ENCODE measurements at places on chromosomes 13 and 19.

DNA sequence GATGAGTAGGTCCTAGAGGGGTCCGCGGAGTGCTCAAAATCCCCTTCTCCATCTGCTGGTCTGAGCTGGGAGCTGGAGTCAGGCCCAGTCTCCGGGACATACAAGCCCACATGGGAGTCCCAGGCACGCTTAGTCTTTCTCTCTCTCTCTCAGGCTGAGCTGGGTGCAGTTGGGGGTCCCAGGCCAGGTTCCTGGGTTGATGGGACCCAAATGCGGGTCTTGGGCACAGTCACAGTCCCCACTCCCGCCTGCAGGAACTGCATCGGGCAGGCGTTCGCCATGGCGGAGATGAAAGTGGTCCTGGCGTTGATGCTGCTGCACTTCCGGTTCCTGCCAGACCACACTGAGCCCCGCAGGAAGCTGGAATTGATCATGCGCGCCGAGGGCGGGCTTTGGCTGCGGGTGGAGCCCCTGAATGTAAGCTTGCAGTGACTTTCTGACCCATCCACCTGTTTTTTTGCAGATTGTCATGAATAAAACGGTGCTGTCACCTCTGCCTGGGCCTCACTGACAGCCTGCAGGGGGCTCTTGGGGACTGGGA, 23.8 kb downstream of the CYP4F12 start:
- no peak for DNase-seq

DNA sequence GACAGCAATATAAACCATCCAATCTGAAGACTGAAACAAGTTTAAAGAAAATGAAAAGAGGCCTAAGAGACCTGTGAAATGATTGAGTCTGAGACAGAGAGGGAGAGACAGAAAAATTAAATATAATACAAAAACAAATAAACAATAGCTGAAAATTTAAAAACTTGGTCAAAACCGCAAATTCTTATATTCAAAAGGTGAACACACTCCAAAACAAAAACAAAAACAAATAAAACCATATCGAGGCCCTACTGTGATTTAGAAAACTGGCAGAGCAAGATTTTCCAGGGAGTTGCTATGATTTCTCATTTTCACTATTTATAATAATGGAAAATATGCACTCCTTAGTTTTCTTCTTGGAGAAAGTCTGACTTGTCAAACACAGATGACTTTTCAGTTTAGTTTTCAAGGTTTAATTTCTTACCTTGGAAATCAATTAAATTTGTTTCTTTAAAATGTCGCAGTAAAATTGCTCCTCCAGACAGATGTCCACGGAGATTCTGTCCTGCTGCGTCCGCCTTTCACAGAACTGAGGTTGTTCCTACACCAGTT, 1420.3 kb downstream of the UQCRFS1 start:
- DNase-seq = no peak

DNA sequence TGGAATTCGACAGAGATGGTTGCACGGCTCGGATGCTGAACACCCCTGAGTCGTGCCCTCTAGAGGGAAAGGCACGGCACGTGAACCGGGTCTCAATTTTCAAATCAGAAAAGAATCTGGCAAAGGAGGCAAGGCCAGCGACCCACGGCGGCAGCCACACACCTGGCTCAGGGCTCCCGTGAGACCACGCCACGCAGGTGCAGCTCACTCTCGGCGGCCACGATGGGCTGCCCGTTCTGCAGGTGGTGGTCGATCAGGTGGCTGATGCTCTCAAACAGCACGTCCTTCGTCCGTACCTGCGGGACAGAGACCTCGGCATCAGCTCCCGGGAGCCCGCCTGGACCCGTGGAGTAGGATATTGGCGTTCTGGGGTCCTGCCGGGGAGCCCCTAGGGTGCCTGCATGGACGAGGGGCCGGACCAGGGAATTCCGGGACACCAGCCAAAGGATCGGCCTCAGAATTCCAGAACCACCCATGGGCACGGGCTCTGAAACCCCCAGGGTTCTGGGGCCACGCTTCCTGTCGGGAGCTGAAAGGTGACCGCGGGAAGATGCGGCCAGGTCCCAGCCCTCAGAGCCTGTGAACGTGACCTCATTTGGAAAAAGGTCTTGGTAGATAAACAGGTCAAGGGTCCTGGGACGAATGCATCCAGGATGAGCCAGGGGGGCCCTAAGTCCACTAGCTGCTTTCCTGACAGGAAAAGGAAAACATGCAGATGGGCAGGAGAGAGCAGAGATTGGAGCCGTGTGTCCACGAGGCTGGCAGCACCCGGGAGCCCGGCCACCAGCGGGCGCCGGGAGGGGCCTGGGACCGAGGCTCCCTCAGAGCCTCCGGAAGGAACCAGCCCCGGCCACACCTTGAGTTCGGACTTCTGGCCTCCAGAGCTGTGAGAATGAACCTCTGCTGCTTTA, 10.1 kb upstream of the C2CD4C start:
- DNase-seq = no peak

DNA sequence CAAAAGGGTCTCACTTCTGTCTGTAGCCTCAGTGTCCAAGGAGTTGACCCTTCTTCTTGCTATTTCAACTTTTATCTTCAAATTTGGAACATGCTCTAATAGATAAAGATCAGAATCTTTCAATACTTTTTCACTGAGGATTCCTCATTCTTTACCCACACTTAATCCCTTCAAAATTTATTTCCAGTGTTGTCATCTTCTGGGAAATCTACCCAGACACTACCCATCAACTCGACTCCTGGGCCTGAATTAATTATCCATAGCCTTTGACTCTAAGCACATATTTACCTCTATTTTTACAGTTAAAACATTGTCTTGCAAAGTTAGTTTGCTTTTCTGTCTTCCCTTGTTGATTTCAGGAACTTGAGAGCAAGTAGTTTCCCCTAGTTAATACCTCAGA, 1022.5 kb downstream of the PCDH9 start:
- no peak for DNase-seq

DNA sequence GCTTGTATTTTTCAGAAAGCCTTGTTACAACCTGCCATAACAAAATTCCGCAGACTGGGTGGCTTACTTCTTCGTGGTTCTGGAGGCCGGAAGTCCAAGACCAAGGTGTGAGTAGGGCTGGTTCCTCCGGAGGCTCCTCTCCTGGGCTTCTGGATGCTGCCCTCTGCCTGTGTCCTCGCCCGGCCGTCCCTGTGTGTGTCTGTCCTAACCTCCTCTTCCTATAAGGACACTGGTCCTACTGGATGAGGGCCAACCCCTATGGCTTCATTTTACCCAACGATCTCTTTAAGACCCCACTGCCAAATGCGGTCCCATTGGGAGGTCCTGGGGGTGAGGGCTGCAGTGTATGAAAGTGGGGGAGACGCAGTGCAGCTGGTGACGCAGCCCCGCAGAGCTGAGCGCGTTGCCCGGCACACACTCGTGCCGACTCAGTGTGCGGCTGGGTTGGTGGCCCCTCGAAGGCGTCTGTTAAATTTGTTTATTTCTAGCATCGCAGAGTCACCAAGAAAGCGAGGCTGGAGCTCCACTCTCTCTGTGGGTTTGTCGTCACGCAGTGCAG, 116.7 kb downstream of the SOX1 start:
- DNase-seq = no peak

DNA sequence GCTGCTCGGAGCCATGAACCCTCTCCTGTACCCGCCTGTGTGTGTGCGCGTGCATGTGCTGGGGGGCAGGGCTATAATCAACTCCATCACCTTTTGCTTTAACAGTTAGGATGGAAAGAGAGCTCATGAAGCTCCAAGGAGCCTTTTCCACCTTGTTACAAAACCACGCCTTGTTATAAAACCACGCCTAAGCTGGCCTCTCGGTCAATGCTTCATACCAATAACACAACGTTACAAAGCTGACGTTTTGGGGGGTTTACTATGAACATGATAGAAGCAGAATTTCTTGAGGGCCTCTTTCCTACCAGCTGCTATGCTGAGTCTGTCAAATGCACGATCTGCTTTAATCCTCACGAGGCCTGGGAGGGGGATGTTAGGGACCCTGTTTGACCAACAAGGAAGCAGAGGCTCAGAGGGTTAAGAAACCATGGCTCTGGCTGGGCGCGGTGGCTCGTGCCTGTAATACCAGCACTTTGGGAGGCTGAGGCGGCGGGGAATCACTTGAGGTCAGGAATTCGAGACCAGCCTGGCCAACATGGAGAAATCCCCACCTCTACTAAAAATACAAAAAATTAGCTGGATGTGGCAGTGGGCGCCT, 11.9 kb downstream of the CAPS start:
- no peak for DNase-seq

GRCh38 chr13:34474187-34474868, 467.7 kb upstream of the NBEA start:
- DNase-seq = no peak

- no peak for DNase-seq
These were observed 17.7 kb downstream of the GPC6 start for GRCh38 chr13:93244141-93244917.

DNA sequence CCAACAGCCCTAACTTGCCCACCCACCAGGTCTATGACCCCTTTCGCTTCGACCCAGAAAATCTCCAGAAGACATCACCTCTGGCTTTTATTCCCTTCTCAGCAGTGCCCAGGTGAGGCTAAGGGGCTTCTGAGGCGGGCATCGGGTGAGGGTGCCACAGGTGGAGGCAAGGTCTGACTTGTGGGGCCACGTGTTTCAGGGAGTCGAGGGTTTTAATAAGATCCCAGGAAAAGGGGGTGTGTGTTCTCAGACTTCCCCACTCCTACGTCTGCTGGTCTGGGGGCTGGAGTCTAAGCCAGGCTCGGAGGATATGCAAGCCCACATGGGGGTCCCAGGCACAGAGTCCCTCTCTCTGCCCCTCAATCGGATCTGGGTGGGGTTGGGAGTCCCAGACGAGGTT, 30.9 kb upstream of the CYP4F8 start:
- no peak for DNase-seq

DNA sequence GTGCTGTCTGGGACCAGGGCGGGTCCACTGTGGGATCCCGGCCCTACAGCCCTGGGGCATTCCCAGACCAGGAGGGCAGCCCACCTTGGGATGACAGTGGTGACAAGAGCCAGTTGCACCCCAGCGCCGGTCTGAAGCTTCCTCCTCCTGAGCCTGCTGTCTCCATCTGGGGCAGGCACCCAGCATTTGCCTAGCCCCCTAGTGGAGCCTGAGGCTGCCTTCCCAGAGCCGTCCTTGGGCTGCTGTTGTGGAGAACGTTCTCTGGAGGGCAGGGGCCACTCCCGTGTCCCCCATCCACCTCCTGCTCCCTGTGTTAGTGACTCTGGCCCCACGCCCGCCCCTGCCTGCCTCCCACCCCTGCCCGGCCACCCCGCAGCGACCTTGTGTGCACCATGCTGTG, 148.5 kb downstream of the KDM4B start:
- no peak for DNase-seq

- no peak for DNase-seq
These were observed 168.3 kb downstream of the PCDH20 start for GRCh38 chr13:61247149-61247936.

GRCh38 chr13:91406619-91407018, 8.2 kb downstream of the GPC5 start:
- no peak for DNase-seq

GRCh38 chr13:95535243-95535642, 17.3 kb upstream of the CLDN10 start:
- no peak for DNase-seq

- DNase-seq = no peak
These were observed 12.7 kb downstream of the STK24 start for GRCh38 chr13:98564204-98564603.

DNA sequence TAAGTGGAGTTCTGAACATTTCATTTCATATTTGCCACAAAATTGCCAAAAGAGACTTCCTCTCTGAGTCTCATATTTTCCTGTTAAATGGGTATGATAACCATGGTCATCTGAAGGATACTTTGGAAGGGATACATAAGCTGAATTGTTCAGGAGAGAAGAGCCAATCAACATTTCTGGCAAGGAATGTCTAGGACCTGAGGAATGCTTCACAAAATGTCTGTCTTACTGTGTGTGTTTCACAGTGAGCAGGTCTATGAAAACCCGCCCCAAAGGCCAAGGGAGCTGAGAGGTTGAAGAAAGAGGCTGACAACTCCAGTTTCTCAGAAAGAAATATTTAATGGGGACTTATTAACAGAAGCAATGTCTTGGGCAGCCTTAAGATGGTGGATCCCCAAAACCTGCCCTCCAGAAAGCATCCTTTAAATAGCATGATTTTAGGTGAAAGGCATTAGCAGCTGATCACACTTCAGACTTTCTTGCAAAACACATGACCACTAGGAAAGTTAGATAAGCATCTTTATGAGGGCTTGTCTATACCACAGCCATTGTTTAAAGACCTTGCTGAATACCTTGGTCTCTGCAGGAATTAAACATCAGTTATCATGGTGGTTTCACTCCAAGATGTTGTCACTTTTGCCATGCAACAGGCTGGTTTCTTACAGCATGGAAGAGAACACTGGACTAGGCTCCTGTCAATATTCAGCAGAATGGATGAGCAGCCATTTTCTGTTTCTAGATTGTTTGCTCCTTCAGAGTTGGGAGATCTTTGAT, 78.9 kb downstream of the TNFSF11 start:
- no peak for DNase-seq

GRCh38 chr13:105665284-105665683, 870.2 kb downstream of the EFNB2 start:
- DNase-seq = no peak

DNA sequence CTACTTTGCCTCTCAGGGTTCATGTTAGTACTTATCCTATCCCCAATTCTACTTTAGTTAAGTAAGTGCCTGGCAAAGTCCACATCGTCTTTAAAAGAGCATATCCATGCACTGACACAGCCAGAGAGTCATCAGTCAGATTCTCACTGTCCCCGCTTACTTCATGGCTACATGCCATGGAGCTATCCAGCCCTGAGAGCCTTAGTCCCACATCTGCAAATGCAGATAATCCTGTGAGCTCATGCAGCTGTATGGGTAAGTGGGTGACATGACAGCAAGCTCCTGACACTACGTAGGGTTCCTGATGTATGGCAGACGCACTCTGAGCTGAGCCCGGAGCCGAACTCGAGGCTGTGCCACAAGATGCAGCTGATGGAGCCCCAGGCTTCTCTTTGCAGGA, 661.5 kb downstream of the LIG4 start:
- no peak for DNase-seq

DNA sequence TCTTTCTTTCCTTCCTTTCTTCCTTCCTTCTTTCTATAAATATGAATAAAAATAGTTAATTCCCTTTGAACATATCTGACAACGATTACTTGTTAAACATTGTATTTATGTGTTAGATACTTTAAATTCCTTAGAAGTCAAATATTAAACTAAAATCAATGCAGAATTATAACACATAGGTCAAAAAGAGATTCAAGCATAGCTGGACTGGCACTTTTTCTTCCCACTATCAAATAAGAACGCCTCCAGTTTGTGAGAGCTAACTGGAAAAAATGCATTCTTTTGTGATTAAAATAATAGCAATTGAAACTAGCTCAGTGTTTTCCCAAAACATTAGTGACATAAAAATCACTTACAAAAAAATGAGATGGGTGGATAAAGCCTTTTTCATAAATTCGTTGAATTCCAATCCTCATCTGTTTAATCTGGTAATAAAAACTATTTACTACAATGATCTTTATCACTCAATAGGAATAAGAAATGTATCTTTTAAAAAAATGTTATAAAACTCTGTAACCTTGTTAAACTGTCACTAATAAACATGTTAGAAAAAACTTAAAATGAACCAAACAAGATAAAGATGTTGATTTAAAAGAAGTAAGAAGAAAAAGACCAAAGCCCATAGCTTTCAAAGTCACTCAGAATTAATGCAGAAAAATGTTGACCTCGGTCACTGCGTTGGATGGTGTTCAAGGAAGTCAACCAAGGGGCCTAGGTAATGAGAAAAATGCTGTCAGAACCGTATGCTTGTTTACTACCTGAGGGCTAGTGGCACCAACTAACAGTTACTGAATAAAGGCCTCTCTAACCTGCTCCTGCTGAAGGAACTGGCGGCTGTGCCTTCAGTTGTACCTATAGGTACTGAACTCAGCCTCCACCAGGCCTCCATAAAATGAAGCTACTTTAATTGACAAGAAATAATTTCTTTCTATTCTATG, 1039.5 kb upstream of the SLC10A2 start:
- DNase-seq = no peak

GRCh38 chr13:50323440-50324065, 308.3 kb downstream of the KCNRG start:
- no peak for DNase-seq
